T1000 (cell line): ENCODE measurements at places on chromosomes 16 and 17.

GRCh38 chr17:29180788-29181160, 576 bp upstream of the MYO18A start:
- DNase-seq, result no peak

- DNase-seq, result no peak
Measured at GRCh38 chr17:29165261-29165660, 14.9 kb downstream of the MYO18A start.

GRCh38 chr17:49365667-49366066, 3.6 kb upstream of the ZNF652 start:
- no peak for DNase-seq

GRCh38 chr16:54424043-54424451, 137.5 kb upstream of the IRX3 start:
- no peak for DNase-seq

- no peak for DNase-seq
Measured at GRCh38 chr17:48717367-48718226, 4.7 kb downstream of the PRAC1 start.

DNA sequence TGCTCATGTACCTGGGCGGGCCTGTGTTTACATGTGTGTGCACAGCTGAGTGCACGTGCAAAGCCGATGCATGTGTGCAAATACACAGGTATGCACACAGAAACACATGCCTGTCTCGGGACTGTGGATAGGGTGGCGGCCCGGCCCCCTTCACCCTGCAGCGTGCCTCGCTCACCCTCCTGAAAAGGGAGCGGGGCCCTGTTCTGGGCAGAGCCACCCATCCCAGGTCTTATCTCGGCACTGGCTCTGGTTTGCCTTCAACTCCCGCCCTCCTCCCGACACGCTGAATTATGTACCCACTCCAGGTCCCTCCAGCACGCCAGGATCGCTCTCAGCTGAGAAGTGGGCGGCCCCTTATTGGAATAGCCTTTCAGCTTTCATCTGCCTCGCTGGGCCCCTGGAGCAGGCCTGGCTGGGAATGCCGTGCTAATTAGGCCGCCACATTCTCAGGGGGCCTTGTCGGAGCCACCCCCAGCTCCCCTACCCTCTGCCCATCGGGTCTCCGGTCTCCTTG, 77.8 kb downstream of the RTN4RL1 start:
- no peak for DNase-seq

- no peak for DNase-seq
Measured at GRCh38 chr16:56422896-56423441, 2.4 kb downstream of the AMFR start.

DNA sequence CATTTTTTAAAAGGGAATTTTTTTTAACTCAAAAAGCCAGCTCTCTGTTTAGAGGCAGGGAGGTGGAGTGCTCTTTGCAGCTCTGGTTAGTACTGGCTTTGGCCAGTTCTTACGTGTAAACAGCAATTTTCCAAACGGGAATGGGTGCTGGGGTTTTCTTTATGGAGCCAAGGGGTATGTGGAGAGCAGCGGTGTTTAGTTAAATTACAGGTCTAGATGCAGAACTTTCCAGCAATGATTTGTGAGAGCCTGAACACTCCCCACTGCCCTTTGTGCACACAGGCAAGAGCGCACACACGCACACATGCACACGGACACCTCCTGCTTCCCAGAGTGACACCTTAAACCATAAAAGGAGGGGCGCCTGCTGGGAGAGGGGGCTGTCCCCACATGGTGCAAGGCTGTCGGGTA, 140.2 kb downstream of the MSI2 start:
- no peak for DNase-seq
